ENCODE measurements at places on chromosomes 1 and 21.

GRCh38 chr1:223833948-223834347 lies 11.8 kb downstream of the TP53BP2 start:
- DNase-seq = no peak

DNA sequence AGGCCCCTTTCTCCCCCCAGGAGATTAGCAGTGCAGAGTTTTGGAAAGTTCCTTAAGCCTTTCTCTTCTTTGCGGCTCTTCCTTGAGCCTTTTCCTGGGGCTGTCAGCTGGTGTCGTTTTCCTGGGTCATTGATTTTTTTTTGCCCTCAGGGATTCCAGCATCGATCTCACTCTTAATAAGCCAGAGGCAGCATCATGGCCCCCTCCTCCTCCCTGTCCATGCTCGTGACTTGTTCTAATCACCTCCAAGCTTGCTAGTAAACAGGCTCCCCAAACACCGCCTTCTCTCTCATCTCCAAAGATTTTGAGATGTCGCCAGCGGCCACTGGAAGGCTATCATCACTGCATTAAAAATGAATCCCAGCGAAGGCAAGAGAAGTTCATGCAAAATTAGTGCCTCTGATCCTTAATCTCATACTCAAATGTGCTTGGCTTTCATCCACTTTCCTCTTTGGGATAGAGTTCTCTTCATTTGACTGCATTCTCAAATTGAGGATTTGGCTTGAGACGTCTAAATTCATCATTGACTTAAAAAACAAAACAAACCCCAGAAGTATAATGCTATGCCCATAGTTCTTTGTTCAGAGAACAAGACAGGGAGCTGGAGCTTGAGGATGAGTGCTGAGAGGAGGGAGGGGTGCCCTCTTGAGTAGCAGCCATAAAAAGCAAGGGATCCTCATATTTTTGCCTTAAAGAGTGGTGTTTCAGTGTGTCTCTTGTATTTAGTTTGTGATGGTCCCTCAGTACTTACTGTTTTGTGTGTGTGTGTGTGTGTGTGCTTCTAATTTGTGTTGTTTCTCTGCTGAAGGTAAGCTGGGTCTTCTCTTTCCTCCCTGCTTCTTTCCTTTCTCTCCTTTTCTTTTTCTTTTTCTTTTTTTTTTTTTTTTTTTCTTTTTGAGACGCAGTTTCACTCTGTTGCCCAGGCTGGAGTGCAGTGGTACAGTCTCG lies 3.2 kb downstream of the EVA1C start:
- no peak for DNase-seq

- DNase-seq = no peak
Observed at GRCh38 chr1:44389437-44389836, 15.6 kb upstream of the RNF220 start.

- DNase-seq = no peak
Observed at GRCh38 chr1:222975472-222976122, 160.8 kb downstream of the DISP1 start.

- no peak for DNase-seq
Observed at GRCh38 chr1:201778279-201779065, 50.5 kb upstream of the IPO9 start.

GRCh38 chr1:203091761-203092330 lies 6.0 kb upstream of the MYOG start:
- DNase-seq = no peak

GRCh38 chr1:81706650-81707435 lies 93.9 kb upstream of the ADGRL2 start:
- no peak for DNase-seq

DNA sequence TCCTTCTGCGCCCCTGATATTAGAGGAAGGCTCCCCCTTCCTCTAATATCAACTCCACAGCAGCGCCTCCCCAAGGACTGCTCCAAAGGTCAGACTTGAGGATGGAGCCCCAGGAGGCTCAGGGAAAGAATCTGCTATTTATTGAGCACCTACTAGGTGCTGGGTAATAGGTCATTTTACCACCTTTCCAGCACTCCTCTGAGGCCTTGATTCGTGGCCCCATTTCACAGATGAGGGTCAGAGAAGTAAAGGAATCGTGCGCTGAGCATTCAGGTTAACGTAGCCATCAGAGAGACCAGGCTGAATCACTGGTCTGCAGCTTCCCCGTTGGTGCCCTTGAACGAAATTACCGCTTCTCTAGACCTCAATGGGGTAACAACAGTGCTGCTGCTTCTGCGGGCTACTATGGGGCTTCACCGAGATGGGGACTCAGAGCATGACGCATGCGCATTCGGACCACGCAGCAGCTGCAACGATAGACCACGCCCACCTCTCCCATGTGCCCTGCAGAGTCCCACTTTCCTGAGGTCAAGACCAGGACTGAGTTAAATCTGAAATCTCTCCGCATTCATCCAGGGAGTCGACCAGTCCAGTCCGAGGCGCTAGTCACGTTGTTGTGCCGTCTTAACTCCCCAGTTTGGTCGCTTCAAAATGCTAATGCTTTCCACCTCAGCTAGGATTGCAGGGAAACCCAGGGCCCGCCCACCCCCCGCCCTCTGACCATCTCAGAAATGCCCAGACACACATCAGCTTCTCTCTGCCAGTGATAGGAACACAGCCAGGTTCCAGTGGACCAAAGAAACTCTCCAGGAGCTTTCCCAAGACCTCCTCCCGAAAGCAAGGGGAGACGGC lies 12.9 kb downstream of the CAMK2N1 start:
- DNase-seq = peak; percentile 26

GRCh38 chr1:1616045-1616790 lies 918 bp downstream of the MIB2 start:
- DNase-seq = peak; percentile 59

DNA sequence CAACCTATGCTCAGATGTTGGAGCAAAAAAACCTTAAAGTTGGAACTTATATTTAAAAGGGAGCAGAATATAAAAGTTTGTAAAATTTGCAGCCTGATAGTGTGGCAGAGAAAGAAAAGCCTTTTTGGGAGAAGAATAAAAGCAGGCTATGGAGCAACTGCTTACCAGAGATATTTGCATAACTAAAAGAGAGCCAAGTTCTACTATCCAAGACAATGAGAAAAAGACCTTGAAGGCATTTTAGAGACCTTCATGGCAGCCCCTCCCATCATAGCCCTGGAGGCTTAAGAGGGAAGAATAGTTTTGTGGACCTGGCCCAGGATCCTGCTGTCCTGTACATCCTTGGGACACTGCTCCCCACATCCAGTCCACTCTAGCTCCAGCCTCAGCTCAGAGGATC lies 312.5 kb upstream of the ZRANB2 start:
- DNase-seq = no peak

All from CD4-positive, alpha-beta T cell treated with Interleukin-17A for 4 hours (primary cell).